NCI-H69 (cell line): ENCODE measurements at places on chromosomes 16 and 17.

GRCh38 chr16:28140788-28141618 lies 70.8 kb downstream of the XPO6 start:
- DNase-seq, result no peak

- DNase-seq, result no peak
Measured at GRCh38 chr16:65136681-65137080, 14.8 kb upstream of the CDH11 start.

DNA sequence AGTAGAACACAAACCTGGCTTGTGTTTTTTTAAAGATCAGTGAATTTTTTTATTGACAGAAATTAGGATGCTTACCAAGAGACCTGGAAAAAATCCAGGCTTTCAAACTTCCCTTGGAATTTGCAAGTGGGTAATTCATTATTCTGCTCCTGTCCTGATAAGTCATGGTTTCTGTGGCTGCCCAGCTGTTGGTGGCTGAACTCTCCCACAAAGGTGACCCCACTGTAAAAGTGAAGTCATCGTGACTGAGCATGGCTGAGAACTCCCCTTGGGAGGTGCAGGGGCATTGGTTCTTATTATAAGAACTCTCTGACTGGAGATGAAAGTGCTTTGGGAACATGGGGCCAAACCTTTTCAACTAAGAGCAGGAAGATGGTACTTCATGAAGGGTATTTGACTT lies 46.6 kb upstream of the TANC2 start:
- no peak for DNase-seq

GRCh38 chr17:50064253-50065001 lies 8.5 kb downstream of the ITGA3 start:
- DNase-seq, result no peak

DNA sequence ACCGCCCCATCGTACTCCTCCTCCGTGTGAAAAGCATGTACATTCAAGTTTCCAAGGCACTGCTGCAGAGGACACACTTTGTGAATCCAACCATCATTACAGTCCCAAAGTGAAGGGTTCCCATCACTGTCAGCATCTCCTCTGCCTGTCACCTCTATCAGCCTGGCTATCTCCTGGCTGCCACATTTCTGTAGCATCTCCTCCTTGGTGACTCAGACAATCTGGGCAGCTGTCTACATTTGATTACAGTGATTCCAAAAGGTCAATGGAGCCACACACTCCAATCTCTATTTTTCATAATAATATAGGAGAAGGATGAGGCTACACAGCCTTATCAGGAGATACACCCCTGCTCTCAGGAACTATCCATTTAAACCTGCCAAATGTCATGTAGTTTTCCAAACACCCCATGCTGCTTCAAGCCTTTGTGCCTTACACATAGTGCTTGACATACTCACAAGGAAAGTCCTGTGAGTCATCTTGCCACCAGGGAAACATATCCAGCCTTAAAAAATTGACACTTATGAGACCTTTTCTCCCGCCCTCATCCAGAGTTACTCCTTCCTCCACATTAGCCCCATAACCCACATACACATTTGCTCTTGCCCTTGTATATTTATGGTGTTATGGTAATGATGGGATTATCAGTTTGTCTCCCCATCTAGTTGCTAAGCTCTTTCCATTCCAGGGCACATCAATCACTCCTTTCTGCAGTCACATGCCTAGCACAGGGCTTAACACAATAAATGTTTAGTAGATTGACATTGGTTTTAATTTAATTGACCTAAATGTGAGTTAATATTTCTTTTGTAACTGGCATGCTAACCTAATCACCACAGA lies 250.1 kb upstream of the CDH5 start:
- DNase-seq, result no peak

GRCh38 chr17:28878981-28879380 lies 18.6 kb downstream of the FLOT2 start:
- peak; percentile 82 for DNase-seq

DNA sequence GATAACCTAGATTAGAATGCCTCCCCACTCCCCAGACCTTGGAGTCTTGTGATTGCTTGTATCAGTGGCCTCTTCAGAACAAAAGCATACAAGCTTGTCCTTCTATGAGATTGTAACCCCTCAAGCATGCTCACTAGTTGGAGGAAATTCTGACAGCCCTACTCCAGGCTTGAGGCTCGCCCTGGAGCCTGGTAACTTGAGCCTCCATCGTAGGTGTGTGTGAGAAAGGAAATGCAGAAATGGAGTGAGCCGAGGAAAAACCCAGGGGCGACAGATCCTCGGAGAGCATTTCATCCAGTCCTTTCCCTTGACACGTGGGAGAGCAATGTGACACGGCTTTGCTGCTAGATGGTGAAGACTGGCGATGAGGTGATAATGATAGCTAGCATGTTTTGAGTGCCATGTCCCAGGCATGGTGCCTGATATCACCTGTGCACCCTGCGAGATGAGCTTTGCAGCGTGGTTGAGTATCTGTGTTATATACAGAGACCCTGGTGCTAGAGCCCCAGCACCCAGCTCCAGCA lies 31.2 kb downstream of the GNAO1 start:
- no peak for DNase-seq

- peak; percentile 81 for DNase-seq
Measured at GRCh38 chr17:32303781-32304288, 38.1 kb downstream of the C17orf75 start.

GRCh38 chr16:34078691-34079090 lies 619.3 kb downstream of the TP53TG3F start:
- DNase-seq, result no peak

DNA sequence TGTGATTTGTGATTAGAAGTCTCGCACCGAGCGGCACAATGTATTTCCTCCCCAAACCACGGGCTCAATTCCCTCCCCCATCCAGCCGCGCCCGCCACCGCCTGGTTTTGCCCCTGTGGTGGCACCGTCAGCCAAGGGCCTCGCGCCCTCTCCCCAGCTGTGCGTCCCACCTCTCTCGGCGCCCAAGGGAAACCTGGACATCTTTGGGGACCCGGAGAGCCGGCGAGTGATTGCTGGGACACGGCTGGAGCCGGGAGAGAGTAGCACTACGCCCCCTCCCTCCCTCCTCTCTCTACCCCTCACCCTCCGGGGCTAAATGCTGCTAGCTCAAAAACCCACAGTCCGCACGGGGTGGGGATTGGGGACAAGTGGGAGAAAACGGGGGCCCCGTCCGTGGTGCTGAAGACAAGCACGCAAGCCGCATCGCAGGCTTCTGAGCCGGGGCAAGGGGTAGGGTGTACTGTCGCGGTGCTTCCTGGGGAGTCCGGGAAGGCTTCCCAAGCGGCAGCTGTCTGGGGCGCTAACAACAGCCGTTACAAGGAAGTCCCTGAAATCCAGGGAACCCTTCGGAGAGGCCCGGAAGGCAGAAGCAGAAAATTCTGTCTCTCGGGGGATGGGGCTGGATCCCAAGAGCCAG lies 1.4 kb downstream of the CBLN1 start:
- DNase-seq, result peak; percentile 38

- DNase-seq, result no peak
Measured at GRCh38 chr16:28062261-28062846, 1.2 kb downstream of the GSG1L start.

- no peak for DNase-seq
Measured at GRCh38 chr17:56314026-56314425, 160.8 kb downstream of the ANKFN1 start.

- DNase-seq, result no peak
Measured at GRCh38 chr16:28182183-28182582, 29.6 kb downstream of the XPO6 start.

- peak; percentile 77 for DNase-seq
Measured at GRCh38 chr16:71626018-71626857, at the start of gene MARVELD3. Gene MARVELD3, plus strand, starts transcription at chr16:71626184. Its CDS starts 46 bp downstream, at chr16:71626230.

DNA sequence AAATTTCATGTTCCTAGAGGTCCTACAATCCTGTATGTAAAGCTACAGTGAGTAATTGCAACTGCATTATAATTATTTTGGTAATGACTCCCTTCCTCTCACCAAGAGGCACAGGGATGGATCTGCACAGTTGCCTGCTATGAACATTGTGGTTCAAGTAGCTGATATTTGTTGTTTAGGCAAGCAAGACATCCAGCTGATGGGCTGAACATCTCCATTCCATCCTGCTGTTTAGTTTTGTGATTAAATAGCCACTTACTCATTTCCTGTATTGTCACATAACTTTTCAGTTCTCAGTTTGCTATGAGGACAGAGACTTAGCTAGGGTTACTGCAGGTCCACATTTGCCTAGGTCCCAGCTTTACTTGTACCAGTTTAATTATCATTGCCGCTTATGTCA lies 181.2 kb upstream of the TBX2 start:
- DNase-seq, result peak; percentile 44

- DNase-seq, result peak; percentile 65
Measured at GRCh38 chr17:45221081-45222013, at the start of gene FMNL1. Gene FMNL1, plus strand, starts transcription at chr17:45221885. Its CDS starts 240 bp downstream, at chr17:45222125.

DNA sequence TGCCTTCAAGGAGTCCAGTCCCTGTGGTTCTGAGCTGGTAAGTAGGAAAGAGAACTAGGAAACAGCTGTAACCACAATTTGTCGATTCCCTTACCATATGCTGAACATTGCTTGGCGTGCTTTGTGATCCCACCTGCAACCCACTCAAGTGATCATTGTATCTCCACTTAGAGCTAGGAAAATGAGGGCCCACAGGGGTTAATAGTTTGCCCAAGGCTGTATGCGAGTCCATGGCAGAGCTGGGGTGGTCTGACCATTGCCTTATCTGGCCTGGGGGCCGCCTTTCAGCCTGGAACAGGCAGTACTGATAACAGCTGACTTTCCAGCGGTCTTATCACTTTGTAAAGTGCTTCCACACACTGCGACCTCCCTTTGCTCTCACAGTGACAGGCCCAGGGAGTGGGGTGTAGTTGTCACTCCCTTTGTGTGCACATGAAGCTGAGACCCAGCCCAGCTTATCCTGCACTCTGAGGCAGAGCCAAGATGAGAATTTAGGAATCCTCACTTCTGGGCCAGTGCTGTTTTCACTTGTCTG lies 9.8 kb downstream of the MYL4 start:
- no peak for DNase-seq

- no peak for DNase-seq
Measured at GRCh38 chr17:15663691-15664090, 20.4 kb downstream of the TRIM16 start.

DNA sequence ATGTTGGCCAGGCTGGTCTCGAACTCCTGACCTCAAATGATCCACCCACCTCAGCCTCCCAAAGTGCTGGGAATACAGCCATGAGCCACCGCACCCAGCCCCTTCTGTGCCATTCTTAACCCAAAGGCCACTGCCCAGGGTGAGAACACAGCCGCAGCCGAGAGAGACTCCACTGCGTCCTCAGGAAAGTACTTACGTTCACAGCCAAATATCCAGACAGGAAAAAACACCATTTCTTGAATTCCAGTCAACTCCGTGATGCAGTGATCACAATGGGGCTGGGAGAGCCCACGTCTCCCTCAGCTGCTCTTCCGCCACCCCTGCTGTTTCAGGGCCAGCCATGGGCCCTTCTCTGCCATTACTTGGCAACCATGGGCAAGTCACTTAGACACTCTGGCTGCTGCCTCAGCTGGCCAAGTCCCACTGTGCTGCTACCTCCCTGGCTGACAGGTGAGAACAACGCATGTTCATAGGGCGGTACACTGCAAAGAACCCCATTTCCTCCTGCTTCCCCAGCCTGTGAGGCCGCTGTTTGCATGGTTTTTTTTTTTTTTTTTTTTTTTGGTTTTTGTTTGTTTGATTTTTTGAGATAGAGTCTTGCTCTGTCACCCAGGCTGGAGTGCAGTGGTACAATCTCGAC lies 4.3 kb downstream of the CDIP1 start:
- no peak for DNase-seq
